ENCODE measurements at places on chromosomes 4 and X. TPM values are rescaled to one million over a fixed set of nuclear protein-coding genes. Genes with fewer than 3 reads are reported as not detected.

- DNase-seq: no peak
These were observed 29.9 kb downstream of the FGFRL1 start for GRCh38 chr4:1041147-1041935.

Gene RAB9B
- 7.9 TPM for total RNA-seq

DNA sequence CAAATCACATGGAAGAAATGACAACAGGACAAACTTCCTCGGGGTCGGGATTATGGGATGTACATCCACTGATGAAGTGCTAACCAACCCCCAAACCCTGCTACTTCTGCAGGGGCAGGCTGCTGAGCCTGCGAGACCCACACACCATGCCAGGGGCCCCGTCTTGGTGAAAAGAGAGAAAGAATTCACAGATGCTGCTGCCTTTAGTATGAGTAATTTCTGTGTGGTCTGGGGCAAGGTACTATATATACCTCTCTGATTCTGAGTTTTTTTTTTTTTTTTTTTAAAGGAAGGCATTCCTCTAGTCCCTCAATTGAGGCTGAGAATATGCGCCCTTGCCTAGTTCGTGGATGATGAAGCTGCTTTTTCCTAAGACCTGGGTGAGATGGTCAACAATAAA lies 24.8 kb downstream of the PDHA1 start:
- DNase-seq: no peak

- DNase-seq: no peak
These were observed 30.1 kb downstream of the RASSF6 start for GRCh38 chr4:73589887-73590801.

GRCh38 chr4:26076896-26077295 lies 162.9 kb downstream of the SMIM20 start:
- DNase-seq: no peak

DNA sequence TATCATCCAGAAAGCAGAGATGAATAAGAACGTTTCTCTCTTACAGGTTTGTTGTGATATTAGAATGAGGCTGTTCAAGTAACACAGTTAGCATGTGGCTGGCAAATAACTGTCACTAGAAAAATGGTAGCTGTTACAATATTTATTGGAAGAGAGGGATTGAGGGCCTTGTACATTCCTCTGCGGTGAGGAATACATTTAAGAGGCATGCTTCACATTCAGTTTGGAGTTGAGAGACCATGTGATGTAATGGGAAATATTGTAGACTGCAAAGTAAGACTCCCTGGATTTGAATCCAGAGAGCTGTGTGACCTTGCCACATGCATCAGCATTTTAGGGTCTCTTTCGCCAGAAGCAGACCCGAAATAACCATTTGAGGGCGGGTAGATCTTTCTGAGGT lies 104.8 kb upstream of the KIT start:
- DNase-seq: no peak

DNA sequence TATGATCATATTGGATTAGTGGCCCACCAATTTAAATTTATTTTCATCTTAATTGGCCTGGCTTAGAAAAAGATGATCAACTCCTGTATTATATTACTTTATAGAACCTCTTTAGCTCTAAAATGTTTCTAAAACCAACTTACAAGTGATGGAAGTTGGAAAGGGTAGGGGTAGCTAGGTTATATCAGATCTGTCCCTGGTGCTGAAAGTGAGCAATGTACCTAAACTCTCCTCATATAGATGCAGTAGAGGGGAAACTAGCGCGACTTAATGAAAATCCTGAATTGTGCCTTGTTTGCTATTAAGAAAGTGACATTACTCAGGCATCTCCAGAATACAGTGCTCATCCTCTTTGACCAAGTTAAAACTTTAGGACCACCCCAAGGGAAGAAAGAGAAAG lies 7.5 kb upstream of the PTCHD1 start:
- DNase-seq: no peak

Gene LRIT3
- 0.36 TPM for total RNA-seq

- no peak for DNase-seq
These were observed 220.7 kb upstream of the EMCN start for GRCh38 chr4:100738196-100739165.

Gene SCARB2
- total RNA-seq: 154 TPM

Gene PALLD
- 352 TPM for total RNA-seq

Gene NEIL3
- total RNA-seq: 0.99 TPM

- no peak for DNase-seq
These were observed 402 bp downstream of the CCDC120 start for GRCh38 chrX:49059201-49059600.

- DNase-seq: peak; percentile 16
These were observed 8.3 kb downstream of the CTAG1A start for GRCh38 chrX:154593201-154593600.

DNA sequence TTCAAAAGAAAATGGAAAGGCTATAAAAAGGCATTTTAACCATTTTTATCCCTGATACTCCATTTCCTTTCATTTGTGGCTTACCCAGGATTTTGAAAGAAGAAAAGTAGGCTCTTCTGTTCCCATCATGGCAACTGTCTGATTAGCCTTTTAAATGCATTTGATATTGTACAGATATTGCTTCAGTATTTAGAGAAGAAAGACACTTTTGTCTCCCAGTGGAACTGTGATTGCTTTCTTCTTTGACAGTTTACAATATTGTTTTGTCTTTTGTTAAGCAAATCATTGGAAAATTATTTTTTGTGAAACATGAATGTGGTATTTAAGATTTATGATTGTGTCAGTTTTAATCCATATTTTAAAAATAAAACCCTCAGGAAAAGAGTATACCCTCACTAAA lies 297.4 kb upstream of the TACR3 start:
- no peak for DNase-seq

Measured in aorta (tissue), 5 donors.